ENCODE measurements at places on chromosomes 3 and 15.
A peak's percentile ranks its signal among the peaks of the same experiment; 100 is the strongest.

GRCh38 chr15:40054855-40055575 lies 16.0 kb upstream of the SRP14 start:
- DNase-seq, result no peak

GRCh38 chr3:141015481-141015880 lies 35.7 kb upstream of the SPSB4 start:
- DNase-seq, result no peak

- DNase-seq, result no peak
Measured at GRCh38 chr3:14487086-14487485, 53.1 kb downstream of the GRIP2 start.

DNA sequence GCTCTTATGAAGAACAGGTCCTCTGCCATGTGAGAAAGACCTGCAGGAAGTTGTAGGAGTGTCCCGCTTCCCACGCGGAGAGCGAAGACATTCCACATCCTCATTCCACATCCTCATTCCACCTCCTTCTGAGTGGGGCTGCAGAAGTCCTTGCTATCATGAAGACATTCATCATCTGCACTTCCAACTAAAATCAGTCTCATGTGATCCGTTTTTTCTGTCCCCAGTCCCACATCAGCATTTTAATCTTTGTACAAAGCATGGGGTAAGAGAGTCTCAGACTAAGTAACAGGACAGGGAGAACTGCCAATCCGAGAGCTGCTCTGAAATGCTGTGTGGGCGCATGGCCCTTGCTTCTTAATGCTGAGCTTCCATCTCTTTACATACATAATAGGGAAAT lies 227.2 kb downstream of the RSRC1 start:
- no peak for DNase-seq

GRCh38 chr3:160564949-160565441 lies 376 bp downstream of the KPNA4 start:
- peak; percentile 63 for DNase-seq

DNA sequence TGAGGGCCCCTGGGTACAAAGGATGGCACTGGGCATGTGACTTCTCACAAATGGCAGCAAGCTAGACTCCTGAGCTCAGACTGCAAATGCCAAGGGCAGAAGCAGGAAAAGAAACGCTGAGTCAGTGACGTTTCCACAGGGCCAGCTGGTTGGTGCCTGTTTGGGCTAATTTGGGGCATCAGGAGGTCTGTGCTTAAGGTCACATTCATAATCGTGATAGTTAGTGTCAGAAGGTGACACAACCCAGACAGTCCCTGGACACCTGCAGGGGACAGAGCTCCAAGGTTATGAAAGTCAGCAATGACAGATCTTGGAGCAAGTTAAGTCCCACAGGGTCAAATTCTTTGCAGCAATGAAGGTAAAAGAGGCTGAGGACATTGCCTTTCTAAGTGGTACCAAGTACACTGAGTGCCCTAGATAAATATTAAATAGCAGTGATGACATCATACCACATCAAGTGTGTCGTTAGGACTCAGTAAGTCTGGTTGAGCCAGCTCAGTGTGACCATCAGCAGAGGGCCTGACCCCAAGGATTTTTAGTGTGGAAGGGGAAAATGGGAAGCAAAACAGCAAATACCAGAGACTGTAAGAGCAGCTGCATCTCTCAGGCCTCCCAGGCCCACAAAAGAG lies 556.9 kb upstream of the CFAP20DC start:
- DNase-seq, result no peak

DNA sequence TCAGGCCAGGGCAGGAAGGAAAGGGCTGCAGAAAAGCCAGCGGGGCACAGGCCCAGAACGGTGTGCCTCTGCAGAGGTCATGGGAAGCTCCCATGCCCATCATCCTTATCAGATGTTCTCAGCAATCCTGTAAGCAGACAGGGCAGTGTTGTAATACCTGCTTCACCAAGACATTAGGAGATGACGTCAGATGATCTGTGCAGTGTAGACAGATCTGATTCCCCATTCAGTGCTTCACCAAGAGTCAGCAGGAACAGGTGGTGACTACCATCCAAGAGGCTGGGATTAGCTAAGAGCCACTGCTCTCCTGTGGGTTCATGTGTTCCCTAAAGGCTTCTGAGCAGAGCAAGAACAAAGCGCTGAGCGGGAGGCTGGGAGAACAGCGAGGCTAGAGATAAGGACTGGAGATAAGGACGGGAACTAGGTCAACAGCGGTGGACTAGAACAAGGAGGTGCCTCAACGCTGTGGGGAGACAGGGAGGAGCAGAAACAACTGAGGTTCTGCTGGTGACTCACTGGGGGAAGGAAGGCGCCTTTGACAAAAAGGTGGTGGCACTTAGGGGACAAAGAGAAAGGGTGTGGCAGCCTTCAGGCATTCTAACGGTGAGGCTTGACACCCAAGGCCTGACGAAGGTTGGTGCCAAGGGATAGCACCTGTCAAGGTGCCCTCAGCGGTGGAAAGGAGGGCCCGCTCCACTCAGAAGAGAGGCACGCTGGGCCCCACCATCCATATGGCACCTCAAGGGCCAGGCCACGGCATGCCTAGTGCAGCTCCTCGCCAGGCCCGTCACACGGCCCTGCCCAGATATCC lies 28.4 kb downstream of the CCDC12 start:
- DNase-seq, result peak; percentile 76

DNA sequence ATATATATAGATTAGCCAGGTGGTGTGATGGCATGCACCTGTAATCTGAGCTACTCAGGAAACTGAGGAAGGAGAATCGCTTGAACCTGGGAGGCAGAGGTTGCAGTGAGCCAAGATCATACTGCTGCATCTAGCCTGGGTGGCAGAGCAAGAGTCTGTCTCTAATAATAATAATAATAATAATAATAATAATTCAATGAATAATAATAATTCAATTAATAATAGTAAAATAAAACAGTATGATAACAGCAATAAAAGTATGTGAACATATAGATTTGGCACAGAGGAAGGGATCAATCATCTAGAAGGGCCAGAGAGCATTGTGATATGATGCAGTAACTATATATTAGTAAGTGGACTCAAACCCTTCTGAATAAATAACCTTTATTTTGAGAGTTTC lies 314.5 kb upstream of the COL8A1 start:
- DNase-seq, result no peak

- DNase-seq, result no peak
Measured at GRCh38 chr3:58308728-58309127, 2.4 kb downstream of the HTD2 start.

DNA sequence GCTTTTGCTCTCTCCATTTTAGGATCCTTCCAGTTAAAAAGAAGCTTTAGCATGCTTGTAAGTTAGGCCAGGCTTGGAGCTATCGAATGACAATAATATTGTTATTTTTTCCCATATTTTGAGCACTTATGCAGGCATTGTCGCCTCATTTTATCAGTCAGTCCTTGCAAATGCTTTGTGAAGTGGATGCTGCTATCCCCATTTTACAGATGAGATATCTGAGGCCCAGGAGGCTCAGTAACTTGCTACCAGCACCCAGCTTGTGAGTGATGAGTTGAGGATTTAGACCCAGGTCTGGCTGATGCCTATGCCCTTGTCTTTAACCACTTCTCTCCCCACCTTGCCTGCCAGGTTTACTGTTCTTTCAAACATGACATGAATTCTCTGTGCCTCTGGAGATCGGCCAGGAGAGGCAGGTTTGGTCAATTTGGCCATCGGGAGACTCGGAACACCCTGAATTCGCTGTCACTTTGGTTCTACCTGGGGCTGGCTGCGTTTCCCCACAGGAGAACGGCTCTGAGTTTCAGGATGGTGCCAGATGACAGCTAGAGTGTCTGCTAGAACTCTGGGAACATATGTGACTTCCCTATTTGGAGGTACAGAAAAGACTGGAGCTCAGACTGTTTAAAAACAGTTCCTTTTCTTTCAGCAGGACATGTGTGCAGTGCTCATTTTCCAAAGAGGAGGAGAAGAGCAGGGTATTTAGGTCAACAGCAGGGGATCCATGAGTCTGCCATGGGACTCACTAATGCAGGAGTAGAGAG lies 25.5 kb upstream of the ZNF710 start:
- DNase-seq, result no peak

GRCh38 chr3:179037351-179037750 lies 34.3 kb downstream of the ZMAT3 start:
- DNase-seq, result peak; percentile 38

GRCh38 chr3:190492129-190492528 lies 21.8 kb upstream of the IL1RAP start:
- no peak for DNase-seq

DNA sequence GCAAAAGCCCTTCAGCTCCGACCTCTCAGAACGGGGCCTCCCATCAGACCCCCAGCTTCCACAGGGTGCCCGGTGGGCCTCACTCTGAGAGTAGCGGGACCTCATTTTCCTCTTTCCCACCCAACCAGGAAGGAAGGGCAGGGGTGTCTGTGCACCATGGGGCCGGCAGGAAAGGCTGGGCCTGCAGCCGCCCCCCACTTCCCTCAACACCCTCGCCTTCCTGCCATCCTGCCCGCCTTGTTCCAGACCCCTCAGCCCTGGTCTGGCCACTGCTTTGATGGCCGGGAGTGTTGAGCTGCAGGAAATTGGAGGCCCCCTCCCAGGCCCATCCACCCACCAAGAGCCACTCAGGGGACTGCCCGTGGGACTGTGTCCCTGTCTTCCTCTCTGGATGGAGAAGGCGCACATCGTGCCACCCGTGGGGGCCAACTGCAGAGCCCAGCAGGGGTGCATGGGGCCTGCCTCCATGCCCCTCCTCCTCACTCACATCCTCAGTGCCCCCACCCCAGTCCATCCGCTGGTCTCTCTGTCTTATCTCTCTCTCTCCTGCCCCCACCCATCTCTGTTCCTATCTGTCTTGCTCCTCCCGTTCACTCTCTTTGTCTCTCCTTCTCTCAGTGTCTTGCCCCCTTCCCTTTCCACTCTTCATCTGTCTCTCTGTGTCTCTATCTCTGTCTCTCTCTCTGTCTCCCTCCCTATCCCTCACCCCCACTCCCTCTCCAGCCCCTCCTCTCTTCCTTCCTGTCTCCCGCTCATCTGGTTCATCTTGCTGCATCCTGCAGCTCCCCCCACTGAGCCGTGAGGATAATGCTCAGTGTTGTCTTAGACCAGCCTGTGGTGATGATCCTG lies 1.8 kb upstream of the PLXND1 start:
- no peak for DNase-seq

DNA sequence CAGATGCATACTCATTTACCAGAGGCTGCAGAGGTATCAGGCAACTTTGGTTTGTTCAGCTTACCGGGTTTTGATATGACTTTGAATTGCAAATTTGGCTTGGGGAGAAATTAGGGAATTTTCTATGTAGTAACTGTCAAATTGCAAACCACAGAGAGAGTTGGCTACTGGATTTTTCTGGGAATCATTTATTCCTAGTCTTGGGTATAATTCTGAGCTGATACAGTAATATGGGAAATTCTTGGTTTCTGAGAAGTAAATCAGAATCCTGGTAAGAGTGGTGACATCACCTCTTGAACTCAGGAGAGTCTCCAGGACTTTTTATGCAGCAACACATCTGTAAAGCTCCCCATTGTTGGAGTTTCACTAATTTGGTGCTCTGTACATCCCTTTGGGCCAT lies 39.0 kb downstream of the GAP43 start:
- DNase-seq, result no peak

DNA sequence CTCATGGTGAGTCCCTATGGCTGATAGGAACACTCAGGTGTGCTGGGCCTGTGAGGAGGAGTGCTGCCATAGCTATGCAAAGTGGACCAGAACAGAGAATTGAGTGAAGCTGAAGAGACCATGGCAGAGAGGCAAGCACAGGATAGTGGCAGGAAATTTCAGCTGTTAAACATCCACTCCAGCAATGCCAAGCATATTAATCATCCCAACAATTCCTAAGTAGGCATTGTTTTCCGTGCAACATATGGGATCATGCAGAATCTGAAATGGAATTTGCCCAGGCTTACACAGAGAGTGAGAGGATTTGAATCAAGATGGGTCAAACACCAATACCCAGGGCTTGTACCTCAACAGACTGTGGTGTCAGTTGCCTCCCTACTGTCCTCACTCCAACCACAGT lies 582.6 kb upstream of the UBE2E2 start:
- DNase-seq, result no peak

DNA sequence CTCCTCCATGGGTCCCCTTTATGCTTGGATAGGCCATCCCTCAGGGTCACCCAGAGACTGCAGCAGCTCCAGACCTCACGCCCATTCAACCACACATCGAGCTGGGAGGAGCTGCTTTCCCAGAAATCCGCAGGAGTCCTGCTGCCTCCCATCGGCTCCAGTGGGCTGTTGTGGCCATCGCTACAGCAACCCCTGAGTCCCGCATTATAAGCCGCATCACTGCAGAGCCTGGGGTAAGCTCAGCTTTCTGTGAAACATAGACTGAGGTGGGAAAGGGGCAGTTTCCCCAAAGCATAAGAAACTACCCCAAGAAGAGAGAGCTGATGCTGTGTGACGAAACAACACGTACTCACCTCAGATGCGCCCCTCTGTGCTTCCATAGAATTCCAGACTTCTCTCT lies 35.7 kb downstream of the MRPL46 start:
- DNase-seq, result no peak

GRCh38 chr3:114519415-114519814 lies 225.6 kb downstream of the TIGIT start:
- DNase-seq, result peak; percentile 55

DNA sequence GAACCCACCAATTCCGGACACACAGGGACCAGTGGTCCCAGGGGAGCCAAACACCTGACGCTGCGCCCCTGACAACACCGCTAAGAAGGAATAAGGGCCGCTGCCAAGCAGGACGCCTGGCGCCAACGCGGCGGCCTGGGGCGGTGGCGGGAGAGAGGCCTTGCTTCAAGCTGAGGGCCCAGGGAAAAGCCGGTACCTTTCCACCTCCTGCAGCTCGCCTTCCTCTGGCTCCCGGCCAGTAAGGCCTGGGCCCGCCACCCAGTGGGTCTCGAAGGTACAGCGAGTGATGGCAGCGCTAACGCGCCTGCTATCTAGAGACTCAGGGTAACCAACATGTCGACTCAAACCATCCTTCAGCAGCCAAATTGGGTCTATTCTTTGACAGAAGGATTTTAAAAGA lies 1074.1 kb downstream of the SI start:
- no peak for DNase-seq

GRCh38 chr3:126557415-126557745 lies 1.4 kb downstream of the C3orf22 start:
- DNase-seq, result no peak
